ENCODE measurements at places on chromosomes 4 and X.

DNA sequence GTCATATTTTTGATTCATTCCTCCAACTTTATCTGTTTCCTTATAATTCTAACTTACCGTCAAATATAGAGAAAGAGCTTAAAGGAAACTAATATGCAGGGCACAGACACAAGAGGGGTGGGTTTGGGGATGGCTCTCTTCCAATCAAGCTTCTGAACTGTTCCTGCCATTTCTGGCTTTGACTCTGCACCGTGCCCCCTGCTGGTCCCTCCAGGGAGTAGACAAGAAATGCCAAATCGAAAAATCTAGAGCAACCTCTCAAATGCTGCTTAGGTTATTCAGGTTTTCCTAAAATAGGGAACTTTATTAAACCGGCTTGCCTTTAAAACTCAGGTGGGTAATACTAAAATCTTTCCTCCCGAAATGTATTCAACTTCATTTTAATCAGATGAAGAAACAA is 39.8 kb upstream of the VCX3A start:
- no peak for DNase-seq

DNA sequence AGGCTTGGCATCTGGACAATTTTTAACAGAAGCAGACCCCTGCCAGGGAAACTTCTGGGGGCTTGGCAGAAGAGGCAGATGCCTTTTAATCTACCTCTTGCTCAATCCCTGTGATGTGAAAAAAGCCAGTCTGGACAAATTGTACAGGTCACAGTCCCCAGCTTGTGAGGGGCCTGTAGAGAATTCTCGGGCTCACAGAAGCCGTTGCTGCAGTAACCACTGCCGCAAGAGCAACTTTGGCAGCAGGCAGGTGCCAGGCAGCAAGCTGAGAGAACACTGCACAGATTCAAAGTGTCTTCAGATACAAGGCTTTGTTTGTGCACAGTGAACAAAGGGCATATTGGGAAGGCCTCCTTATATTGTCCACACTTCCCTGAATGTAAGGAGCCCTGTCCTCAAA is 11.7 kb downstream of the GPKOW start:
- DNase-seq, result no peak

DNA sequence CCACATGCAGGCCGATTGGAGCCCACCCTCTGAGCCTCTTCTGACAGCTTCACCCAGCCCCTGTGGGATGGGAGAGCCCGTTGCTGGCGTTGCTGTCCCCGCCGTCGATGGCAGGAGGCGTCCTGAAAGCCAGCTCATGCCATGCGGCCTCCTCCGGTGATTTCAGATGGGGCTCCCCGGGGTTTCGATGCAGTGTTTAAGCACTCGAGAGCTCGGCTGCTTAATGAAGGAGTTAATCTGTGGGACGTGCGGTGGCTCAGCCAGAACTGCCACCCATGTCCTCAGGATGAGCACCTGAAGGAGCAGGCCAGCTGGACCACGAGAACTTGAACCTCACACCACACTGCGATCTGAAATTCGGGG is 95.6 kb downstream of the SORCS2 start:
- no peak for DNase-seq

GRCh38 chr4:38759113-38759789 is 23.5 kb downstream of the TLR10 start:
- peak; percentile 83 for DNase-seq

- DNase-seq, result no peak
Measured at GRCh38 chr4:158190718-158191117, 17.9 kb upstream of the GASK1B start.

GRCh38 chrX:12471061-12471460 is 320.2 kb upstream of the PRPS2 start:
- no peak for DNase-seq

DNA sequence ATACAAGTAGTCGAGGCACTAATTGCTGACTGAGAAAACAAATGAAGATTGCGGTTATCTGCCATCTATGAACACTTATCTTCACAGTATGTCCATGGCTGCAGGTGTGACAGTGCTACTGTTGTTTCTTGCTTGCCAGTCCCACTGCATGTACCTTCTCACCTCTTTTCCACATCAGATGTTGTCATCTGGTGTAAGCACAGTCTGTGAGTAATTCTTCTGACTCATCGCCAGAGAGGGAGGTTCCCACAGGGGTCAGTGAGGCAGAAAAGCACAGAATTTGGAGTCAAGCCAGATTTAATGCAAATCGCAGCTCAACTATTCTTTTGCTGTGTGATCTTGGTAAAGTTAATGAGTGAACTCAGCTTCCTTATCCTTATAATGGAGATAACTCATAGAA is 144.4 kb downstream of the GLRA2 start:
- no peak for DNase-seq

Measured in activated effector memory CD4-positive, alpha-beta T cell treated with anti-CD3 and anti-CD28 coated beads, Interleukin-2, amount 50 U/mL, for 16 hours (primary cell).